ENCODE measurements at places on chromosomes 13 and 19.

- no peak for DNase-seq
Observed at GRCh38 chr13:112924365-112924764, 44.6 kb upstream of the MCF2L start.

GRCh38 chr19:10736916-10737551 is 19.2 kb downstream of the DNM2 start:
- no peak for DNase-seq

- DNase-seq, result no peak
Observed at GRCh38 chr19:33503030-33503429, 18.6 kb downstream of the PEPD start.

GRCh38 chr13:106874323-106874722 is 306.4 kb upstream of the ARGLU1 start:
- DNase-seq, result no peak

- no peak for DNase-seq
Observed at GRCh38 chr13:26867451-26868091, 107.0 kb upstream of the GPR12 start.
